Activated CD8-positive, alpha-beta memory T cell treated with anti-CD3 and anti-CD28 coated beads for 36 hours (primary cell): ENCODE measurements at places on chromosomes 2 and 18. TPM values are rescaled to one million over a fixed set of nuclear protein-coding genes. Genes with fewer than 3 reads are reported as not detected.

The ANO7 gene
- 4.0 TPM for total RNA-seq

The OR6B2 gene
- not detected for total RNA-seq

The REG1B gene
- not detected for total RNA-seq

The C2orf80 gene
- total RNA-seq: not detected

The QPCT gene
- 6.6 TPM for total RNA-seq
